MV-4-11 (cell line): ENCODE measurements at places on chromosomes 1 and 21.

- no peak for DNase-seq
These were observed 482.4 kb downstream of the NPHP4 start for GRCh38 chr1:5509664-5510452.

DNA sequence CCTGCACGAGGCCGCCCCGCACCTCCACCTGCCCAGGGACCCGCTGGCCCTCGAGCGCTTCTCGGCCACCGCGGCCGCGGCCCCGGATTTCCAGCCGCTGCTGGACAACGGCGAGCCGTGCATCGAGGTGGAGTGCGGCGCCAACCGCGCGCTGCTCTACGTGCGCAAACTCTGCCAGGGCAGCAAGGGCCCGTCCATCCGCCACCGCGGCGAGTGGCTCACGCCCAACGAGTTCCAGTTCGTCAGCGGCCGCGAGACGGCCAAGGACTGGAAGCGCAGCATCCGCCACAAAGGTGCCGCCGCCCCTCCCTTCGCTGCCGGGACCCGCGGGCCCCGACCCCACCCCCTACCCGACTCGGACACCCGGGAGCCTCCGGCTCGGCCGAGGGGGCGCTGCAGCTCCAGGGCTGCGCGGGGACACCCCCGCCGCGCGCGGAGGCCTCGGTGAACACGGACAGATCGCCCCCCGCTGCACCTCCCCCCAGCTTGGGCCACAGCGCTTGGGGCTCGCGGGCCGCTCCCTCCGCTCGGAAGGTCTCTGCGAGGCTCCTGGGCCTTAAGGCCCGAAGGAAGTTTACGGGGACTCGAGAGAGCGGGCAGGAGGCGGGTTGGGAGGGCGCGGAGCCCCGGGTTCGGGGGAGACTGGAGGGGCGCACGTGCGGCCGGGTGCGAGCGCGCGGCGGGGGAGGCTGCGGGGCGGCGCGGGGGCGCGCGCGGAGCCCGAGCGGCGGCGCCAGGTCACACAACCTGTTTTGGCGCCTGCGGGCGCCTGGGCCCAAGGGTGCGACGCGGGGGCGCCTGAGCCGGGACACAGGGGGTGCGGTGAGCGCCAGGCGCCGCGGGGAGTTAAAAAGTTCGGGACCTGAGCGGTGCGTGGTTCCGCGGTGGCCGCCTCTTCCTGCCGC is 1.2 kb downstream of the SAMD11 start:
- DNase-seq = no peak

- DNase-seq = peak; percentile 74
These were observed at the start of gene S100A5 for GRCh38 chr1:153540394-153541361. S100A5 (minus strand) TSS chr1:153540934; CDS start chr1:153540191, 743 bp downstream.

- no peak for DNase-seq
These were observed 146.5 kb upstream of the TNR start for GRCh38 chr1:175889848-175890247.

- DNase-seq = no peak
These were observed 20.4 kb upstream of the SUMO3 start for GRCh38 chr21:44838039-44838895.

DNA sequence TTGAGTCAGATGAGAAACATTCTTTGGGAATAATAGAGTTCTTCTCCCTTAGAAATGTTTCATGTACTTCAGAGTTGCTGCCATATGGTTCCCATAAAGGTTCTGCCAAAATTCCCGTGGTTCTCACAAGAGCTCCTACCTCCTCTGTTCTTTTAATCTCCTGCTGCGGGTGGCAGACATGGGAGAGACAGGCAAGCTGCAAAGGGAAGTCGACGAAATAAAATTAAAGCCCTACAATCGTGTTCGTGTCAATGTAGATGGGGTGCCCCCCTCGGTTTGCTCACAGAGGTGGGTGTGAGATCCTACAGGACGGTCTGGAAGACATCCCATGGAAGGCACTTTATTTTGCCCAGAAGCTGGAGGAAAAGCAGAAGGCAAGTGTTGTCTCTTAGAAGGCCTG is 276.0 kb downstream of the RWDD3 start:
- no peak for DNase-seq

- DNase-seq = peak; percentile 80
These were observed 185.8 kb downstream of the MRPL39 start for GRCh38 chr21:25421321-25422028.

- DNase-seq = no peak
These were observed 132.0 kb downstream of the LMX1A start for GRCh38 chr1:165224504-165224903.

DNA sequence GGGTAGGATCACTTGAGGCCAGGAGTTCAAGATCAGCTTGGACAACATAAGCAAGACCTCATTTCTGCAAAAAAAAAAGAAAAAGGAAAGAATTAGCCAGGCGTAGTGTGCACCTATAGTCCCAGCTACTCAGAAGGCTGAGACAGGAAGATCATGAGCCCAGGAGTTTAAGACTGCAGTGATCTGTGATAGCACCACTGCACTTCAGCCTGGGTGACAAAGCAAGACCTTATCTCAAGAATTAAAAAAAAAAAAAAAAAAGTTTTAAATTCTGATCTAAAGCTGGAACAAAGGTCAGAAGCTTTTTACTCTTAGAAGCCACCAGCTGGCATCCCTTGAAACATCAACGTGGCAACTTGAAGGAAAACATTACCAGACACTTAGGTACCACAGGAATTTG is 45.3 kb downstream of the HENMT1 start:
- DNase-seq = no peak

DNA sequence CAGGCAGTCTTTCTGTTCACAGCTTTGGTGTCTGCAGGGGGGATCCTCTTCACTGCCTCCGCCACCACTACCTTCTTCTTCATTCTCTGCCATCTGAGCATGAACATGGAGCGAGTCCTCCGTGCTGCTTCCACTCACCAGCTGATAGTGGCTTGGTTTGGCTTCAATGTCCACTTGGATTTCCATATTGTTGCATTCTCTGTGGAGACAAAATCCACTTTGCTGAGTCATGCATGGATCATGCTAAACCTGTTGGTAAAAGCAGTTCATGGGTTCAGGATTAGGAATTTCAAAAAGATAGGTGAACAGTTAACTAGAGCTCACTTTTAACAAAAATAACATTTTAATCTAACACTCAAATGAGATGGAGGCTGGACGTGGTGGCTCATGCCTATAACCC is 27.5 kb downstream of the RNF19B start:
- DNase-seq = no peak

- DNase-seq = no peak
These were observed 160.5 kb downstream of the PLXNA2 start for GRCh38 chr1:208083715-208084085.

DNA sequence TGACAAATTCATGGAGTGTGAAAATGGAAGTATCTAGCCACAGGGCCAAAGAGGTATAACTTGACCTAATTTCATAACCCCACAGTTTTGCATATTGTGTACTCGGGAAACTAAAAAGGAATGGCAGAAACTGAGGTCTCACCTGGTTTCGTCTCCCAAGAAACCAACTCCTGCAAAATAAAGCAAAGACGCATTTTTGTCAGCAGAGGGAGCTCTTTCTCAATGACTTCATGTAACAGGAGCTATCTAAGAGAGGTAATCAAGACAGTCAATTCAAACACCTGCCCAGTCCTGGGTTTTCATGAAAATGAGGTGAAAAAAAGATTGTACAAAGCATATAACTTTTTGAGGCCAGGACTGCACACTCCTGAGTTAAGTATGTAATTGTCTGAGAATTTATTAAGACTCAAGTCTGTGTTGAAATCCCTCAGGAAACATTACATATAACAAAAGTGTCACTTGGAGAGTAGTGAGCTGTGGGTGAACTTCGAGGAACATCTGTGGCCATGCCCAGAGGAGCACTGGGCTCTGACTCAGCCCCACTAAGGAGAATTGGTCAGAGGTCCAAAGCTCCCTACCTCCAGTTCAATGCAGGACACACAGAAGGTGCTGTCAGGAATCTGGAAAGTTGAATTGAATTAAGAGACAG is 17.6 kb downstream of the FCRL4 start:
- DNase-seq = peak; percentile 43

GRCh38 chr1:203404546-203404945 is 53.6 kb upstream of the FMOD start:
- no peak for DNase-seq

DNA sequence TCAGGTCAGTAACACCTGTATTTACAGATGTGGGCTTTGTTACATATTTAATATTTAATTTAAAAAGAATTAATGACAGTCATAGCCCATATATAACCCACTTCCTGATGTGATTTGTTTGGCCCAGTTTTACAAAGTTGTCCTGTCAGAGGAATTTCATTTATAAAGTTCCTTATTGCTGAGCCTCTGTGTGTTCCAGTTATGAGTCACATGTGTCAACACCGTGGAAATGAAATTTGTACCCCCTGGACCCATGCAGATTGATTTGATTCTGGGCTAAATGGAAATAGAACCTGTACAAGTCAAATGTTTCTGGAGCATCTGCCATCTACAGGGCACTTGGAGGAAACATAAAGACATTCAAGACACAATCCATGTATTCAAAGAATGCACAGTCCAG is 149.2 kb downstream of the CACNA1E start:
- DNase-seq = no peak

GRCh38 chr1:202069662-202070061 is 53.1 kb upstream of the GPR37L1 start:
- DNase-seq = no peak

GRCh38 chr1:22163137-22163536 is 20.2 kb upstream of the WNT4 start:
- no peak for DNase-seq

- DNase-seq = no peak
These were observed 22.3 kb downstream of the MYBPH start for GRCh38 chr1:203153051-203153988.

GRCh38 chr1:240193679-240194078 is 102.0 kb downstream of the FMN2 start:
- DNase-seq = no peak

GRCh38 chr1:234718496-234719453 is 108.8 kb upstream of the IRF2BP2 start:
- no peak for DNase-seq

- DNase-seq = peak; percentile 43
These were observed 19.5 kb downstream of the STK40 start for GRCh38 chr1:36366091-36366661.

DNA sequence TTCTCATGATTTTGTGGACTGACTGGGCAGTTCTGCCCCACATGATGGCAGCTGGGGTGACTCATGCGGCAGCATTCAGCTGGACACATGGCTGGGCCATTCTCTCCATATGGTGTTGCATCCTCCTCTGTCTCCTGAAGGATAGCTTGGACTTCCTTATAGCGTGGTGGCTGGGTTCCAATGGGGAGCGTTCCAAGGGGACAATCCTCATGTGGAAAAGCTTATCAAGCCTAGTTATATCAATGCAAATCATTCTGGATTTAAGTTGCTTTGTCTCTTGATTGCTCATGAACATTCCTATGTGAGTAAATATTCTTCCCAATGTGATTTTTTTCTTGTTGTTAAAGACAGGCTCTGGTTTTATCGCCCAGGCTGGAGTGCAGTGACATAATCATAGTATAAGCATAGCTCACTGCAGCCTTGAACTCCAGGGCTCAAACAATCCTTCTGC is 13.2 kb upstream of the SLC2A1 start:
- DNase-seq = no peak

- DNase-seq = peak; percentile 95
These were observed 8.1 kb upstream of the TRAF3IP3 start for GRCh38 chr1:209747580-209748262.

DNA sequence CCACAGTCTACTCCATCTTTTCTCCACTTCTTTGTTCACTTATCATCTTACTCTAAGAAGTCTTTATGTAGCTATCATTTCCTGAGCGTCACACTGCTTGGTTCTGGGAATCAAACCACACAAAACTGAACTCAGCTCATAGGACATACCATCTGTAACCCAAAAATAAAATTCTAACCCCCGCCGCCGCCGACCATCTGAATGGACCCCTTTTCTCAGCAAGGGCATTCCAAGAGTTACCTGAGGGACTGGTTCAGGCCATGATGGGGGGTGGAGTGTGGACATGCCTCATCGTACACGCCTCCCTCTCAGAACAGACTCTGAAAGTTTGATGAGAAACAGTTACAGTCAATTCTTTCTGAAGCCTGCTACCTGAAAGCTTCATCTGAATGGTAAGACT is 12.6 kb upstream of the CHI3L2 start:
- no peak for DNase-seq

- peak; percentile 27 for DNase-seq
These were observed 4.5 kb downstream of the AKNAD1 start for GRCh38 chr1:108852221-108852975.

DNA sequence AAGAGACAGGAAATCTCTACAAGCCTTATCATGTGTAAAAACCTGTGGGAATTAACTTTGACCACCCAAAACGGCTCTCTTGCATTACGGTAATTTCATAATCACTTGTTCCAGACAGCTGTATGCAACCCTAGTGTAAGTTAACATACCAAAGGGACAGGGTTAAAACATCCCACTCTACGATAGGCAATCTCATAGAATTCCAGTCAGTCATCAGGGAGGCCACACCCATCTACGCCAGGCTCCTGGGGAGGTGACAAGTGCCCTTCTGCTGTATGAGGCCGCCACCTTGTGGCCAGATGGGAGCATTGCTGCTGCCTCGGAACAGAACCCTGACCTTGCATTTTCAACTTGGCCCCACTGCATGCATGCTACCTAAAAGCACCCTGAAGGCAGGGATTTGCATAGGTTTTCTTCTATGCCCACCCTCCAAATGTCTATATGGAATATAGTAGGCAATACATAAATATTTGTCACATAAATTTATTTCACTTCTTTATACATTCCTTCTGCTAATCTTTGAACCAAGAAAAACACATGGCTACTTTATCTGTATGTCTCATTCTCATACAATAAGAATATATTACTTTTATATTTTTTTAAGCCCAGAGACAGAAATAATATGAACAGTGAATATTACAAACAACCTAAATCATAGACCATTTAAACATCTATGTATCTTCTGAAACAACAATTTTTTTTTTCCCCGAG is 12.6 kb downstream of the HSF2BP start:
- peak; percentile 77 for DNase-seq

DNA sequence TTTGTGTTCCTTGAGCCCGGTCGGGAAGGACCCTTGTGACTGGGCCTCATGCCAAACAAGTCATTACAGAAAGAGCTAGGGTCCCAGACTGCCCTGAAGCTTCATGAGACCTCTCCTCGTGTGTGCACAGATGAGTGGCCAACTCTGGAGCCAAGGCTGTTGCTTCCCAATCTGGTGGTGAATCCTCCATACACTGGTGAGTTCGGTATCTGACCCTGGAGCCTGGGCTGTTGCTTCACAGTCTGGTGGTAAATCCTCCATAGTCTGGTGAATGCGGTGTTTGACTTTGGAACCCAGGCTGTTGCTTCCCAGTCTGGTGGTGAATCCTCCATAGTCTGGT is 737.8 kb downstream of the MATN1 start:
- no peak for DNase-seq

- peak; percentile 28 for DNase-seq
These were observed 80.8 kb upstream of the DYNLT5 start for GRCh38 chr1:66671455-66671854.

GRCh38 chr1:167263819-167264464 is 43.3 kb downstream of the POU2F1 start:
- peak; percentile 51 for DNase-seq

GRCh38 chr1:213082420-213083111 is 31.5 kb downstream of the RPS6KC1 start:
- DNase-seq = no peak
